ENCODE measurements at places on chromosomes 5 and 9.

DNA sequence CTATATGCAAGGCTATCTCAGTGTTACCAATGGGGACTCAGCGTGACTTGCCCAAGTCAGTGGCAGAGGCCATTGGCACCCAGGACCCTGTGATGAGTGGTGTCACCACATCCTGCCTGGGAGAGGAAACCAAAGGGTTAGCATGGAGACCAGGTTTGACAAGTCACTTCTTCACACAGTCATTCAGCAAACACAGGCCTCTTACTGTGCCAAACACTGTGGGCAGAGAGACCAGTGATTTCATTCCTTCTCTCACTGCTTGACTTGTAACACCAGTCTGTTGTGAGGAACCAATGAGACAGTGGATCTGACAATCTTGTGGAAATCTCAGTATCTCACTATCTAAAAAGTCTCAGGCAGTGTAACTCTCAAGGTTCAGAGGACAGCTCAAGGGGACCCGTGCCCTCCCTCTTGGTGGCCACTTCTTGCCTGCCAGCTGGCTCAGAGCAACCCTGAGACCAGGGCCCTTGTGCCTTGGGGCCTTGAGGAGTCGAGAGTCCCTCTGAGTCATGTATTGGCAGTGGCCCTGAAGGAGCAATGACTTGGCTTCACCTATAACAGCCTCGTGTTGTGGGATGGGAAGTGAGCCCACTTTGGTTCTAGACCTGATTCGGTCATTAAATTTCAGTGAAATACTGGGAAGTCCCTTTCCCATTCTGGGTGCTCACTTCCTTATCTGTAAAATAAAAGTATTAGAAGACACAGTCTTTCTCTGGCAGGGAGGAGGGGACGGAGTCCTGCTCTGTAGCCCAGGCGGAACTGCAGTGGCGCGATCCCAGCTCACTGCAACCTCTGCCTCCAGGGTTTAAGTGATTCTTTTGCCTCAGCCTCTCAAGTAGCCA is 1.6 kb downstream of the FABP6 start:
- DNase-seq, result no peak

DNA sequence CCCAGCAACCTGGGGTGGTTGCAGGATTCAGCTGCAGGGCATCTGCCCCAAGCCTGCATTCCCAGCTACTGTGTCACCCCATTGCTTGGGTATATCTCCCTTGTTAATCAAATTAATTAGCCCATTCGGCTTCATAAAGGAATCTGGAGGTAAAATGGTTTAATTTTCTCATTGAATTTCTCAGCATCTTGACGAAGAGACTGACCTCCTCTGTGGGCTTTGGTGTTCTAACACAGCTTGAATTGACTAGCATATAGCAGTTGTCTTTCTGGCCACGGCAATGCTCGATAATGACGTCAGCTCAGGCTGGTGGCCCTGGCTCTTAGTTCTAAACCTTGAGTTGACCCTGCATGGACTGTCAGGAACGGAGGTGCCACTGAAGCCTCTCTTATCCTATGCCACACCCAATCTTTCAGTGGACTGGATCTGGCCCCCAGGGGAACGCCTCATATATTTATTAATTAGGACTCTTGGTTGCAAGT is 72.4 kb downstream of the MSX2 start:
- DNase-seq, result no peak

DNA sequence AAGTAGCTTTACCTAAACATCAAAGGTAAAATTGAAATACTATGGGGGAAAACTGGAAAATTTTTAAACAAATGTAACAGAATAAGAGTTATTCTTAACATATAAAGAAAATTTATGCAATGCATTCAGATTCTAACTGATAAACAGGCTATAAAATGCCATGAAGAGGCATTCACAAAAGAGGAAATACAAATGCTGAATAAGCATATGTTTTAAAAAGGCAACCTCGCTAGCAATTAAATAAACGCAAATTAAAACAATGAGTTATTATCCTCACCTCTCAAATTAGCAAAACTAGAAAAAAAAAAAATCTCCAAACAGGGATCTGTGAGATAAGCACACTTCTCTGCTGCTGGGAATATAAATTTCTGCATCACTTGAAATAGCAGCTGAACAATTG is 63.2 kb upstream of the BRINP1 start:
- DNase-seq, result no peak

DNA sequence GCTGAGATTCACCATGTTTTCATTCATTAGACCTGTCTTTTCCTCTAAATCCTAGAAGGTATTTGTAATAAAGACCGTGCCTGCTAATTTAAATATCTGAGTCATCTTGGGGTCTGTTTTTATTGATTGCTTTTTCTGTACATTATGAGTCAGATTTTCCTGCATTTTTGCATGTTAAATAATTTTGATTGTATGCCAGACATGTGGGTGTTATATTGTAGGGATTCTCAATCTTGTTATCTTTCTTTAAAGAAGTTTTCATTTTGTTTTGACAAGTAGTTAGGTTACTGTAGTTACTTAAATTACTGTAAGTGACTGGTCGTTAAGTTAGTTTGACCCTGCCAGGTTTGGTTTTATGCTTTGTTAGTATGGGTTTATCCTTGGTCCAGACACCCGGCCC is 35.1 kb downstream of the EXOSC2 start:
- no peak for DNase-seq

DNA sequence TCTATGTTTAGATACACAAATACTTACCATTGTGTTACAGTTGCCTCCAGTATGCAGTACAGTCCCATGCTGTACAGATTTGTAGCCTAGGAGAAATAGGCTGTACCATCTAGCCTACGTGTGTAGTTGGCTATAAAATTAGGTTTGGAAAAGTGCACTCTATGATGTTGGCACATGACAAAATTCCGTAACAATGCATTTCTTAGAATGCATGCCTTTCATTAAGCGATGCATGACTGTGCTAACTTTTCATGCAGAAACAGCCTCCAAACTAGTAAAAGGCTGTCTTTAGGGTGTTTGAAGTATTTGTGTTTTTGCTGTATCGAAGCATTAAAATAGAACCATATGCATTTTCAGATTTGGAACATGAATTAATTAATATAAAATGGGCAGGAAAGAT is 157.9 kb downstream of the RMI1 start:
- DNase-seq, result no peak

DNA sequence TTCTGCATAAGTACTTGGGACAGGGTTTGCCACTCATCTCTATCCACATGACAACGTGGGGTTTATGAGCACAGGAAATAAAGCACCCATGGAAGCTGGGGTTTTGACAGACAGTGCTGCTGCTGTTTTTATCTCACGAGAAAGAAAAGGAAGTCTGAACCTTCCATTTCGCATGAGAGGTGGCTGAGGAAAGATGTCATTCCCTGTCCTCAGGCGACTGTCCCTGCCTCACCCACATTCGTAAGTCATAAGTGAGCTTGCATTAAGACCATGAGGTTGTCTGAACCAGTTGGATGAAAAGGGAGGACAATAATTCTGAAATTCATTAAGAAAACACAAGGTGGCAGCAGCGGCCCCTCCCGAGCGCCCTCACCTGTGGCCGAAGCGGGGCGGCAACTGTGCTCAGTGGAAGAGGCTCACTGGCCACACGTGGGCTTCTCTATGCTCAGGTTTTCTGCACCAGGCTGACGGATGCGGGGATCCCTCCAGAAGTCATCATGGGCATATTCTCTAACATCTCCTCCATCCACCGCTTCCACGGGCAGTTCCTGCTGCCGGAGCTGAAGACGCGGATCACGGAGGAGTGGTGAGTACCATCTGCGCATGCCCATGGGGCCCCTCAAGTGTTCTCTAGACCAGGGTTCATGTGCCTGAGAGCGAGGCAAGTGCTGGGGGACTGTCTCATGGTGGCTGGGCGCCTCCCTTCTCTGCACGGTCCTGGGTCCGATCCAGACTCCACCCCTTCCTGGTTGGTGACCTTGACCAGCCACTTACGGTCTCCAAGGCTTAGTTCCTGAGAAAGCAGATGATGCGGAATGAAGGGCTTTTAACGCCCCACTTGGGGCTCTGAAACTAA is 54.7 kb upstream of the SUSD3 start:
- DNase-seq, result peak; percentile 73

GRCh38 chr5:6319116-6319515 is 59.2 kb downstream of the MED10 start:
- DNase-seq, result no peak

- DNase-seq, result no peak
Measured at GRCh38 chr5:64971513-64971912, 202.8 kb downstream of the CWC27 start.

DNA sequence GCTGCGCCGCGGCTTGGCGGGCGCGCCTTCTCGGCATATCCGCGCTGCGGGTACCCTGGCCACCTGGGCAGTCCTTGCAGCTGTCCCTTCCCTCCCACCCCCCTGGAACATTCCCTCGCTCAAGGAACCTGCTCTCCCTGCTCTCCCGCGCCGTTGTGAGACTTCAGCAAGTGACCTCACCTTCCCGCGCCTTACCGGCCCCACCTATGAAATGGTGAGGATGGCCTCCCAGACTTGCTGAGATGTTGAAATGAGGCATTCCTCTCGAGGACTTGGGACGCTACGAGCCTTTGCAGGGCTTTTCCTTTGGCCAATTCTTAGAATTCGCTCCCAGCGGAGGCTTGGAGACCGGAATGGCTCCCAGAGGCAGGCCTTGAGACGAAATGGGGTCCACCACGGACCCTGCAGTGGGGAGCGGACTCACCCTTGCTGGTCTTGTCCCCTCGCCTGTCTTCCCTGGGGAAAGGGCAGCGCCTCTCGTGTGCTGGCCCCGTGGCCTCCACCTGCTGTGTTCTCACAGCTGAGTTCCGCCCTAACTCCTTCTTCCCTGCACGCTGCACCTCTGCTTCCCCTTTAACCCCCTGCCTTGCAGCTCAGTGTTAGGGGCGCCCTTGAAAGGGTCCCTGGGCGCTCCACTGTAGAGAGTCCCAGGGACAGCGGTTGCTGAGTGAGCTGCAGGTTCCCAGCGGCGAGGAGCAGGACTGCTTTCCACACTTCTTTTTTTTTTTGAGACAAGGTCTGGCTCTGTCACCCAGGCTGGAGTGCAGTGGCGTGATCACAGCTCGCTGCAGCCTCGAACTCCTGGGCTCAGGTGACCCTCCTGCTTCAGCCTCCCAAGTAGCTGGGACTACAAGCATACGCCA is 907 bp downstream of the HMCN2 start:
- DNase-seq, result no peak

- DNase-seq, result no peak
Measured at GRCh38 chr5:110008131-110008530, 318.4 kb downstream of the MAN2A1 start.

GRCh38 chr5:50476549-50476948 is 35.5 kb upstream of the EMB start:
- DNase-seq, result no peak

DNA sequence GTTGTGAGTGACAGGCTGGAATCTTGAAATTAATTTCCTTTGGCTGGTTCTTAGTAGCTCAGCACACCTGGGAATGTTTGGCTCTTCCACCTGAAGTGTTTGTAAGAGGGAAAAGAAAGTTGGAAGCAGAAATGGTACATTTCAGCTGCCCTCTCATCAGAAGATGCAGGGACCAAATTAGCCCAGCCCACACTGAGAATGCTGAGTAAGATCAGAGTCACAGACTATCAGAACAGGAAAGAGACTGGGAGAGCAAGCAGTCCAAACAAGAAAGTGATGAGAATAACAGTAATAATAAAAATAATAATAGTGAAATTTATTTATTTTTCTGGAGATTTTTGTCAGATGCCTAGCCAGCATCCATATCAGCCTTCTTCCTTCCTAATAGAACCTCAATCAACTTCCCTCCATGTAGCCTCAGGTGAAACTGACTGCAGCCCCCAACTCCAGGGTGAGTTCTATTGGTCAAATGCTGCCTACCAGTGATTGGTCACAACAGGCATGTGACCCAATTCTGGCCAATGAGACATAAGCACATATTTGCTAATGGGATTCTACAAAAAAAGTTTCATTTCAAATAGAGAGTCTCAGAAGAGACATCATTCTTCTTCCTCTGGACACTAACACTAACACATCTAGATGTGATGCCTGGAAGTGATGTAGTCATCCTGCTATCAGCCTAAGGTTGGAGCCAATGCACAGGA is 31.2 kb upstream of the ADRA1B start:
- no peak for DNase-seq

DNA sequence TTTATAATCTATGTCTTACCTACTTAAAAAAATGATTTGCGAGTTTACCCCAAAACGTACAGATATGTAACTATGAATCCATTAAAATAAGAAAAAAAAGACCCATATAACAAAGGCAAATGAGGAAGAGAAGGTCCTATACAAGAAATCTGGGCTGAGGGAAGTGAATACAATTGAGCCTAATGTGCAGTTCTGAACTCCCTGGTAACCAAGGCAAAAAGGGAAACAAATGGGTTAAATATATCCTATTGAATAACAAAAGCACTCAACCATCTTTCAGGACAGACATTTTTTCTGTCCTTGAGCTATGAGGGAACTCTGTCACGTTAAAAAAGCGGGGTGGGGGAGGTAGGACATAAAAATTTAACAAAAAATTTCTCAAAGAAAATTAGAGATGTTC is 78.6 kb downstream of the PTPN3 start:
- no peak for DNase-seq

- peak; percentile 45 for DNase-seq
Measured at GRCh38 chr9:35035851-35036701, 36.3 kb downstream of the VCP start.

DNA sequence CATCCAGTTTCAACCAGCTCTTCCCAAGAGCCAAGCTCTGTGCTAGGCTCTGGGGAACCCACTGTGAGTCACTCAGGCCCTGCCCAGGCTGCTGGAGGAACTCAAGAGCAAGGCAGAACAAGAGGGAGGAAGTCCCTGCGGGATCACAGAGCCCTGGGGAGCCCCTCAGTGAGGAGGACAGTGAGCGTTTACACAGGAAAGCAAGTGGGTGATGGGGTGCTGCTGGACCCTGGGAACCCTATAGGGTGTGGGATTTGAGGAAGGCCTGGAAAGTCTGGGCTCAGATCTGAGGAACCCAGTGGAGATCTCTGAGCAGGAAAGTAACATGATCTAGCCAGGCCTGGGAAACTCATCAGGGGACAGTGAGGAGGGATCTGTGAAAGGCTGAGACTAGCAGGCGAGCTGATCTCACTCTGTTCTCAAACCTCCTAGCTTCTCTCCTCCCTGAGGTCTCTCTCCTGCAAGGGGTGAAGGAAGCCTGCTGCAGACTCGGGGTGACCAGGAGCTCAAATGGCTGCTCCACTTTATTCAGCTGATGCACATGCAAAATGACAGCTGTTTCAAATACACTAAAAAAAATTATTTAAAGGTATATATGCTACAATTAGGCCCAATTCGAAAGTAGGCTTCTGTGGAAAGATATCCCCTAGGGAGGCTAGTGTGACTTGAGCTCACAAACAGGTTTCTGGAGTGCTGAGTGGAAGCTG is 70.0 kb downstream of the SHB start:
- DNase-seq, result no peak

DNA sequence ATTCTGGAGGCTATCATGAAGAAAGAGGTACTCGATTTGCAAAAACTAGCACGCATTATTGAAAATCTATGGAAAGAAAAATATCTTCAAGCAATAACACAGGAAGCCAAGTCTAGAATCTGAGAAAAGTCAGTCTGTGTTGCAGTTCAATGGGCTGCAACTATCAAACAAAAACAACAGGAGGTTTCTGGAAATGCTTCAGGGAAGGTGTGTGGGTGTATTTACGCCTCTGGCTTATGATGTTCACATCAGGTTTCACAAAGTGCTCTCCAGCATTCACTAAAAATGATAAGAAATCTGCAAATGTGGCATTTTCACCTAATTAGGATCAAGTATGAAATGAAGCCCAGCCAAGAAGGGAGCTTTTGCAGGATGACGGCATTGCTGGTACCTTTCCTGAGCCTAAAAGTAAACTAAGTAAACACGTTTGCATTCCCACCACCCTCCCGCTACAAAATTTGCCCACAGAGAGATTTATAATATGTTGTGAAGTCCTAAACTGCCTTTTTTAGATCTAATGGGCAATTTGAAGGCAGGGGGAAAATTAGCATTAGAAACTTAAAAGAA is 146.4 kb downstream of the GABRB2 start:
- no peak for DNase-seq
